ENCODE measurements at places on chromosomes 3 and 15.

- no peak for DNase-seq
Measured at GRCh38 chr3:74000725-74001124, 376.0 kb upstream of the PDZRN3 start.

DNA sequence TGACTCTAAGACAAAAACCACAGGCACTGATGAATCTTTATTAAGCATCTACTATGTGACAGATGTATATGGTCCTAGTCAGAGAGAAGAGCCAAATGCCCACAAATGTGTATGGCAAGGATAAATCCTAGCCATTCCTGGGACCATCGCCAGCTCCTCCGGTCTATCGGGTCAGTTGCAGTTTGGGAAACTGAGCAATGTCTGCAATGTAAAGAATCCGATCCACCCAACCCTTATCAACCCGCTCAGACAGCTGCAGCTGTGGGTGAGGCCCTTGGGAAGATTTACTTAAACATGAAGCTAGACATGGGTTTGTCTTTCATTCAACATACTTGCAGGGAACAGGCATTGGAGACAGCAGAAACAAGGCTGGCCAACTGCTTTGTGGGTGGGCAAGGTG lies 40.5 kb upstream of the CDV3 start:
- no peak for DNase-seq

DNA sequence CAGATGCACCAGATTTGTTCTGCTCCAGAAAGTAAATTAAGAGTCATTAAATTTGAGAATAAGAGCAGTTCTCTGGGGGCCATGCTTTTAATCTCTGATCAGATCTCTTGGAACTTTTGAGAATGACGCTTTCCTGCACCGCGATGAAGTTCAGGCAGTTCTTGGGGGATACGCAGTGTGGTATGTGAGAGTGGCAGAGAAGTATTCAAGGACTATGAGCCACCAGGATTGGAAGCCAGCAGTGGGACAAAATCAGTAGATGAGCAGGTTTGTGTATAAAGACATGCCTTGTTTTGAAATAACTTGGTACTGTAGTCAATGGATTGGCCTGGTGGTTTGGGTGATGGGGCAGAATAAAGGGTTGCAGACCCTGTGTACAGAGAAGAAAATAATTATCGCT lies 483.6 kb downstream of the ERC2 start:
- DNase-seq: no peak

DNA sequence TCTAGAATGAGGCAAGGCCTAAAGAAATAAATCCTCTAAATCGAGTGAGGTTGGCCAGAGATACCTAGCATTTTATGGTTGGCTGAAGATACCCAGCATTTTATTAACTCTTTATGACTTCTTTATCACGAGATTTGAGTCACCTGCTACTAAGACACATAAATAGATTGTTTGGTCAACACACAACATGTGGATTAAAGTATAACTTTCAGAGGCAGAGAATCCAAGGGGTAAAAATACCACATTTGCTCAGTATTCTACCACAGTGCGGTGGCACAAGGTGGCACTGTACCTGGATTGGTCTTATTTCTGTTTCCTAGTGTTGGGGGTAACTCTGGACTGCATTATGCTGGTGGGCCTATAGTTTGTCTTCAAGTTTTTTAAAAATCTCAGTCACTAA lies 27.0 kb upstream of the VILL start:
- no peak for DNase-seq

DNA sequence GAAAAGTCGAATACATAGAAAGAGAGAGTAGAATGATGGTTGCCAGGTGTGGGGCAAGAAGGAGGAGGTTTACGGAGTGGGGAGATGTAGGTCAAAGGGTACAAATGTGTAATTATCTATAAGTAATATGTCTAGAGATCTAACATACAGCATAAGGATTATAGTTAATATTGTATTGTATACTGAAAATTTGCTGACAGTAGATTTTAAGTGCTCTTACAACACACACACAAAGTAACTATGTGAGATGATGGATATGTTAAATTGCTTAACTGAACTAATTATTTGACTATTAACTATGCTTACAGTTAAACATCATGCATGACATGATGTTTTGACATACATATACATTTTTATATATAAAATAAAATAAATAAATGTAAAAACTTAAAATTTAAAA lies 192.7 kb downstream of the ZIC4 start:
- no peak for DNase-seq

DNA sequence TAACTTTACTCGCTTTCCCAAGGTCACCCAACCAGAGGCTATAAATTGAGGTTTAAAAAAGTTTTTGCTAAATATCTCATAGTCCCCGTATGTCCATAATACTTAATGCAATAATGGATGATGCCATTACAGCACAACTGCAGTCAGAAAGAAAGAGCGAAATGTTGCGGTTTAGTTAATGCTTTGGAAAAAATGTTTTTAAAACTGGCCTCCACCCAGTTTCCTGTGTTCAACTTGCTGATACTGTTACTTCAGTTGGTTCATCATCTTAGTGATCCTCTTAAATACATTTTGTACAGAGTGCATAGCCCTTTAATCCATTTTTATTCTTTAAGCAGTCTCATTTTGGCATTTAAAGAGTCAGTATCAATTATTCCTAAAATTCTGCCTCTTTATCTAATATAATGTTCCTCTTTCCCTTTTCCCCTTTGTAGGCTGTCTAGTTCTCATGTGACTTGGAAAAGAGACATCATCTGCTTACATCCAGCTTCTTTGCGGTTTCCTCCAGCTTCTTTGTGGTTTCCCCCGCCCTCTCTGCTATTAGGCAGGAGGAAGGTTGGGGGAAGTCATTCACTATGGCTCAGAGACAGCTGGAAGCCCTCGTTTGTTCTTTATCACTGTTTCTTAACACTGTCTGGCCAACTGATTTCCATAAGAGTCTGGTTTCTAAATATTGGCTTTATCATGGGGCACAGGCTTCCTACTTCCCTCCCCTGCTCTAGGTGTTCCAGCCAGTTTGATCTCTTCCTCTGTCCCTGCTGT lies 154.3 kb downstream of the GOLIM4 start:
- peak; percentile 56 for DNase-seq

- no peak for DNase-seq
Measured at GRCh38 chr3:169457807-169458697, 205.5 kb downstream of the MECOM start.

GRCh38 chr15:63075015-63075983 lies 32.8 kb downstream of the TPM1 start:
- DNase-seq: no peak

GRCh38 chr15:62756326-62756994 lies 286.1 kb upstream of the TPM1 start:
- DNase-seq: peak; percentile 89

DNA sequence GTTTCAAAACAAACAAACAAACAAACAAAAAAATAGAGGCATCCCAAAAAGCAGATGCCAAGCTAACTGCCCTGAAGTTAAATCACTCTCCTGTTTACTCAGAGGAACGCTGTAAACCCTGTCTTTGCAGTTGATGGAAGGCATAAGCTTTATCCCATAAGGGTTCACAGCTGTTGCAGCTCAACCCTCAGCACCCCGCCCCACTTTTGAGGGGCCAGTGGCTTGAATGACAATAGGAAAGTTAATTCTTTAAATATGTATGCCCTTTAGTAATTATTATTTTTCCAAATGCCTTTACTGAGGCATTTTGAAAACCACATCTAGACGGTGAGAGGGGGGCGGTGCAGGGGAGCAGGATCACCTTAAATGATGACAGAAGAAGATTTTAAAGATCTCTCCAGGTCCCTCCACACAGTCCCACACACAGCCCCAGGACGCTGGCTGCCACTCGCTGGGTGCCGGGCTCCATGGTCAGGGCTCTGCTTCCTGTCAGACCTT lies 272.1 kb downstream of the FAM43A start:
- DNase-seq: no peak

GRCh38 chr15:62584301-62585235 lies 419.5 kb upstream of the C2CD4B start:
- DNase-seq: no peak

- DNase-seq: no peak
Measured at GRCh38 chr15:48722764-48723661, 77.5 kb upstream of the FBN1 start.

DNA sequence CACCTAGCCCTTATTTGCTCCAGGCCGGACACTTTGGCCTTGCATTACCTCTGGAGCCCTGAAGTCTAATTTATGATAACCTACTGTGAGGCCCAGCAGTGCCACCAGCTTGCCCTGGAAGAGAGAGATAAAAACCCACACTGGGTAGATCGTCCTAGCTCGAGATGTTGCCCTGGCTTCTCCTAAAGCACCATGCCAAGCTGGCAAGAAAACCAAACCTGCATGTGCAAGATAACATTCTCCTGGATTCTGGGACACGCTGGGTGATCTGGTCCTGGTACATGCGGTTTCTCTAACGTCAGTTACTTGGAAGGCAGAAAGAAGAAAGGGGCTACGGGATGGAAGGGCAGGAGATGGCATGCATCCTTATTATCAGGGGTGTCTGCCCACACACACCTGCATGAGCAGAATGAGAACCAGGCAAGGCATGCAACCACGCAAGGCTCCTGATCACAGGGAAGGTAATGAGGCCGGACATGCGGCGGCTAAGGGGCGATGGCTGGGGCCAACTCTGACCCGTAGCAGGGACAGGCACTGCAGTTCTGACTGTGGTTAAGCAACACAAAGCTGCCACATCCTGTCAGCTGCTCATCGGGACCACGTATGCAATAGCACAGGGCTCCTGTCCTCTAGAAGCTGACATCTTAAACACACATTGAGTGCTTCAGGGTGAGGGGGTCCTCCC lies 73.0 kb downstream of the OXNAD1 start:
- no peak for DNase-seq

DNA sequence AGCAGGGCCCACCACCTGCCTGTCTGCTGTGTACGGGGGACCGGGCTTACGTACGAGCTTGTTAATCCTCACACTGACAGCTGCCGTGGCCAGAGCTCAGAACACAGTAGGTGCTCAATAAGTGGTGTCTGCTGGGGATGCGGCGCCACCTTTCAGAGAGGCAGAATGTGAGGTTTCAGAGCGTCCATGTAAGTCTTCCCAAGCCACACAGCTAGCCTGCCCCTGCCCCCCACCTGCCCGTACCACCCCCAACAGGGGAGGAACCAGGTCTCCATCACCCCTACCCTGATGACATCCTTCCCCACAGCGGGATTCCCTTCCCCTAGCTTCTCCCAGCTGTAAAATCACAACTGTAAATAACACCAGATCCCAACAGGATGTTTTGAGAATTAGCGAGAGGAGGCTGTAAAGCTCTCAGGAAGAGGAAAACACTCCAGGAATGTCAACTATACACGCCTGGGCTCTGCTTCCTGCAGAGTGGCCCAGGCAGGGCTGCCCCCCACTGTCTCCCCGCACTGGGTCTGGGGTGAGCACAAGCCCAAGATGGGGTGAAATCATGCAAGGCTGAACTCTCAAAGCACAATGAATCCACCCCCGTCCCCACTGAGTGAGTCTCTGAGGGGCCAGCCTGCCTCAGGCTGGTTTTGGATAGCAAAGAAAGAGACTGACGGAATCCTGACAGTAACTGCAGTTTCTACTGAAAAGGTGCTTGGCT lies 250.1 kb upstream of the LYSMD4 start:
- DNase-seq: no peak

DNA sequence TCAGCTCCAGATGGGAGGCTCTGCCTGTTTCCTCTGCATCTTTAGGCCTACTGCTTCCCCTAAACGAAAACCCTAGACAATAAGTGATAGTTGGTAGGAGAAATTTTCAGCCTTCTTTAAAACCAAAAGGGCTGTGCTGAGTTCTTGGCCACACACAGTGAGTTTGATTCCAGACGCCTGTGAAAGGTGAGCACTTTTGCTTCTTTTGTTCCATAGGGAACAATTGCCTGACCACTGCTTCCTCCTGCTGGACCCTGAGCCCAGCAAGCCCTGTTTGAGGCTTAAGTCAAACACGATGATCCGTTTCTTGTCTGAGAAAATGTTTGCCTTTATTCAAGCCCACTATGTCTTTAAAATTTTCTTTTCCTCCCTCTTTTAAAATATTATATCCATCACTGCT lies 493.9 kb downstream of the ZIC1 start:
- no peak for DNase-seq

GRCh38 chr3:100437721-100438622 lies 36.6 kb downstream of the LNP1 start:
- DNase-seq: no peak

GRCh38 chr15:67613708-67614107 lies 71.2 kb downstream of the MAP2K5 start:
- no peak for DNase-seq

DNA sequence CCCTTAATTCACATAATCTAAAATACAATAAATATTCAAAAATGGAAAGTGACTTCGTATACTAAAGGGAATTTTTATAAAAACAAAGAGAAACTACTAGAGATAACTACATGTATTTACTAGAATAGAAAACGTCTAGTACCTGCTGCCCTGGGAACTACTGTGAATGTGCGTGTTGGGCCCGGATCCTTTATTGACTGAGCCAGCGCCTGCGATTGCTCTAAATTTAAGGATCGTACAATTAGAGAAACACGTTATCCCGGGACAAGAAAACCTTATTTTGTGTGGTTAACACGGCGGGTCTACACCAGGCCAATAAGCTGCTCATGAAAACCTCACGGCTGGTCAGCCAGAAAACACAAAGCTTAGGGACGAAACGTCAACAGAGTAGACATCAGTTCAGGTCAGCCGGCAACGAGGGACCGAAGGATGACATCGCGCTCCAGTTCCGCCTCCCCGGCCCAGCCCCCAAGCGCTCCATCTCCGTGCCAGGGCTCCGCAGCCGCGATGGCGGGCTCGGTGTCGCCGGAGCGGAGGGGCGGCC lies 555 bp downstream of the TM2D3 start:
- no peak for DNase-seq

GRCh38 chr3:12585181-12585580 lies 28.3 kb downstream of the MKRN2 start:
- DNase-seq: peak; percentile 81

Data from pons (tissue), 1 donor.